ENCODE measurements at places on chromosomes 16 and 17. TPM values are rescaled to one million over a fixed set of nuclear protein-coding genes. Genes with fewer than 3 reads are reported as not detected.

The PRAC1 gene
- not detected for total RNA-seq

DNA sequence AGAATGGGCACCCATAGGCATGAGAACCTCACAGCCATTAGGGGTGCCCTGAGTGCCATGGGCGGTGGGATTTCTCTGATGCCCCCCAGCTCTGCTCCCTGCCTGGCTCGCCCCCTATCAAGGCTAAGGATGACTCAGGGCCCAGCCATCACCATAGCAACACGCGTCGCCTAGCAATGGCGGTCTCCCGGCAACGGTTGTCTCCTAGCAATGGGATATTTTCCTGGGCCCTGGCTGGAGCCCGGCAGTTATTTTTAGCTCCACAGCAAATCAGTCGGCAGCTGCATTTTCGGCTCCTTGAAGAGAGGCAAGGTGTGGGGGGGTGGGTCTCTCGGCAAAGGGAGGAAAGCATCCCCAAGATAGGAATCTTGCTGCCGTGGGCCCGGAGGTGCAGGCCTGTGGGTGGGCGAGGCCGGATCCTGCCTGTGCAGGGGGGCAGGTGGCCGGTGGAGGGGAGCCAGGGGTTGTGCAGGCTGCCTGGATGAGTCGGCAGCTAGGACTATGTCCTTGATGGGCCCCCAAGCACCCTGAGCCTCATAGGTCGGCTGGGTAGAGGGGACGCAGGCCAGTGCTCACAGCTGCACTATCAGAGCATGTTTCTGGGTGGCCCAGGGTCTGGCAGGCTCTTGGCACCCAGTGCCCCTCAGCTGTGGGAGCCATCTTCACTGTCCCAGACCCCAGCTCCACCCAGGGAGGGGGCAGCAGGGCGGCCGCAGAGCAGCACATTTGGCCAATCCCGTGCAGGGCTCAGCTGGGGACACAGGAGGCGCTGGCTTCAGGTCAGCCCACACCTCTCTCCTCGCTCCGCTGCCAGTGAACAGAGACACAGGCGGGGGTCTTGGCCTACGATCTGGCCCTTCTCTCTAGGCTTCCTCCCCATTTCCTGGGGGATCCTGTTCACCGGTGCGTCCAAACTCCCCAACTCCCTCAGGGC lies 4.2 kb upstream of the FBXL16 start:
- H3K36me3 ChIP-seq, result no peaks in the 10 kb centered on the region
- peaks cover 16% of the 10 kb centered on the region for H3K4me1 ChIP-seq
- no peak overlapping the region for H3K27ac ChIP-seq
- no peak for DNase-seq

DNA sequence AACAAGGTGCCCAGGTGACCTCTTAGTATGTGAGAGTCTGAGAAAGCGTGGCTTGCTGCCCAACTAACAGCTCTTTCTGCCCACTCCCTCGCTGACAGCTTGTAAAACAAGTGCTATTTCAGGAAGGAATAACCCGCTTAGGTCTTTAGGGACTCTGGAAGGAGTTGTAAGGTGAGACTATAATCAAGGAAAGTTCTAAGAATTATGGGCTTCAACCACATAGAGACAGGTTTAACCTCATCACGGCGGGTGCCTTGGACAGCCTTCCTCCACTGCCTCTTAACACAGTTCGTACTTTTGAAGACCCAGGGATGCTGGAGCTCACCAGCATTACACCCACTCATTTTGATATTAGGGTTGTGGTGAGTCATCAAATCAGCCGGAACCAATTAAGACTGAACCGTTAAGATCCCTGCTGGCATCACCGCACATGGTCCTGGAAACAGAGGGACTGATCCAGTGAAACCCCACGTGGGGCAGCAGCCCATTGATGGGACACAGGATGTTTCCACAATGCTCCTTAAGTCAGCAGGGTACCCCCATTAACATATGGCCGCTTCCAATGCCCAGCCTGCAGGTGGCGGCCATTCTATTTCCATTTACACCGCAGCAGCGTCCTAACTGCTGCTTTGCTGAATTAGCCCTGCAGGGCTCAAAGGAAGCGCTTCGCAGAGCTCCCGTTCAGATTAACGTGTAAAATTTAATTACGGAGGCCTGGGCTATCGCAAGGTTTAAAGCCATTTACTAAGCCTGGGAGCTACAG lies 176.6 kb upstream of the SDK2 start:
- no peaks in the 10 kb centered on the region for H3K27me3 ChIP-seq
- no peaks in the 10 kb centered on the region for H3K36me3 ChIP-seq
- no peak overlapping the region for H3K27ac ChIP-seq

- DNase-seq, result peak; percentile 57
- H3K4me3 ChIP-seq, result no peak overlapping the region
- peaks cover 61% of the 10 kb centered on the region for H3K4me1 ChIP-seq
- H3K27ac ChIP-seq, result peak overlapping the region; percentile 85
Measured at GRCh38 chr16:11053916-11054460, 109.6 kb downstream of the CLEC16A start.

GRCh38 chr17:1930337-1930645 lies 94.8 kb downstream of the RTN4RL1 start:
- H3K36me3 ChIP-seq, result no peaks in the 10 kb centered on the region
- H3K27ac ChIP-seq, result no peak overlapping the region
- H3K4me3 ChIP-seq, result no peak overlapping the region
- no peak for DNase-seq
- H3K4me1 ChIP-seq, result peaks cover 3% of the 10 kb centered on the region

- H3K27ac ChIP-seq, result no peak overlapping the region
- DNase-seq, result no peak
- H3K27me3 ChIP-seq, result no peaks in the 10 kb centered on the region
Measured at GRCh38 chr17:74752822-74753401, 4.5 kb downstream of the NHERF1 start.
